ENCODE measurements at places on chromosomes 6 and 20. TPM values are rescaled to one million over a fixed set of nuclear protein-coding genes. Genes with fewer than 3 reads are reported as not detected.
A peak's percentile ranks its signal among the peaks of the same experiment; 100 is the strongest.

RBBP8NL gene
- polyA plus RNA-seq = not detected

NMBR gene
- polyA plus RNA-seq = 0.13 TPM

MOCS3 gene
- polyA plus RNA-seq = 3.0 TPM

LY6G6D gene
- polyA plus RNA-seq = 0.47 TPM

WFDC5 gene
- polyA plus RNA-seq = not detected

ARMC2 gene
- polyA plus RNA-seq = 7.8 TPM

ZNF343 gene
- 10.5 TPM for polyA plus RNA-seq

DNA sequence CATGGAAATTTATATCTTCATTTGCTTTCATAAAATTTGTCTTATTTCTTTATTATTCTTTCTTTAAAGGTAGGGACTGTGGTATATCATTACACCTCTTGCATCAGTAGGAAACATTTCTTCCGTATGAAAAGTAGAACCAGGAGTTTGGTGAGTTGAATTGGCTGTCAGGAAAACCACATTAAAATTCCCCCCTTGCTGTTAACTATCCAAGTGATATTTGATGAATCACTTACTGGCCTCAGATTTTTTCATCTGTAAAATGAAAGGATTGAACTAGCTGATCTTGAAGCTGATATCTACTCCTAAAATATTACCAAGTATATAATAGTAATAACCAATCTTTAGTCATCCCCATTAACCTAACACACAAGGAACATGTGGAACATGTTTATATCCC lies 460.9 kb downstream of the GJA1 start:
- no peak for DNase-seq

- no peak for DNase-seq
These were observed 244.2 kb downstream of the HIVEP2 start for GRCh38 chr6:142700671-142701312.

- DNase-seq = peak; percentile 88
These were observed 15.0 kb downstream of the ZNF217 start for GRCh38 chr20:53578492-53579222.

GRCh38 chr6:154196333-154196885 lies 157.4 kb downstream of the OPRM1 start:
- no peak for DNase-seq

DNA sequence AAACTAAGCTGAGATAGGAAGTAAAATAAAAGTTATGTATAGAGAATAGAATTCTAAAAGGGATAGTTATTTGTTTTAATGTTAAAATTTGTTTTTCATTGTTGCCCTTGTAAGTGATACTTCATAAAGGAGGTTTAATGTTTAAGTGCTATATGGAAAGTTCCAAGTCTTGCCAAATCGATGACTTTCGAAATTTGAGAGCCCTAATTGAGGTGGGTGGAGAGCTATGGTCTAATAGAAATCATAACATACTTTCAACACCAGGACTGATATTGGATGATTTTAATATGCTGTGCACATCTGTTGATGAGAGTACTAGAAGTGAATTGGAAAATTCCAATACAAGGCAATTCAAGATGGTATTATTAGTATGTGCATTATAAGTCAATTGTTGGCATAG lies 64.6 kb downstream of the RNF144B start:
- no peak for DNase-seq

DNA sequence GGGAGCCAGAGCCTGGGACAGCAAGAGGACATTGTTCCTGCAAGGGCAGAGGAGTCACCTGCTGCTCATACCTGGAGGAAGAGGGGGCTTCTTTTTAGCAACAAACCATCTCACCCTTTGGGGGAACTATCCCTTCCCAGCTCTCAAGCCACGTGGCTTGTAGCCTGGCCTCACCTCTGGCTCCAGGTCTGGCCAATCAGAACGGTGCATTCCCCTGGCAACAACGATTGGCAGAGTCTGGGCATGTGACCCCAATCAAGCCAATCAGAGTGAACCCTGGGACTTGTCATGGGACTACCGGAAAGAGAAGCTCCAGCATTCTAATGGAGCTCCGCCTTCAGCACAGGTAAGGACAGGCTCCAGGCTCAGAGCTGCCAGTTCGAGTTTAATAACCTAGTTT lies 33.6 kb downstream of the KCNB1 start:
- no peak for DNase-seq

DNA sequence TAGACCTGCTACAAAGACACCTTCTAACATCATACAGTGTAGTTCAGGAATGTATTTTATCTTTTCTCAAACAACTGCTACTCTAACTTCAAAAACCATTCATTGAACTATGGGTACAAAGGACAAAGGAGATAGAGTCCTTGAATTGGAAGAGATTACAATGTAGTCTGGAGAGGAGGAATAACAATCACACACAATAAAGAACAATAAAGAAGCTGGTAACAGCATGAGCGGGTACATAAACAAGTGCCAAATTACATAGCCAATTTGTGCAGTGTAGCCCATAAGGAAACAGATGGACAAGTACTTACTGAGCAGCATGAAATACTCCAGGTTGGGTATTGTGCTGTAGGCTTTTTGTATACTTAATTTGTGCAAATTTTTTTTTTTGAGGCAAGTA lies 44.3 kb downstream of the OSTM1 start:
- no peak for DNase-seq

GRCh38 chr6:142316791-142317368 lies 15.1 kb downstream of the ADGRG6 start:
- DNase-seq = no peak

DNA sequence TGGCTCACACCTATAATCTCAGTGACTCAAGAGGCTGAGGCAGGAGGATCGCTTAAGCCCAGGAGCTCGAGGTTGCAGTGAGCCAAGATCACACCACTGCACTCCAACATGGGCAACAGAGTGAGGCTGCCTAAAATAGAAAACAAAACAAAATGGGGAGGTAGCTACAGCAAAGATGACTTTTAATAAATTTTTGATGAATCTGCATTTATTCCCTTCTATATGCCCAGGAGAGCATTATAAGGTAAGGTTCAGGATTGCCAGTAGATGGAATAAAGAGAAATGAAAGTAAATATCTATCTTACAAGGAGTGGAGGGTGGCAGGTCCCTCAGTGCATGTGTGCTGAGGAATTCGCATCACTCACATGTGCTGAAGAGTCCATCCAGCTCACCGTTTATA lies 24.2 kb downstream of the UNC5CL start:
- no peak for DNase-seq

DNA sequence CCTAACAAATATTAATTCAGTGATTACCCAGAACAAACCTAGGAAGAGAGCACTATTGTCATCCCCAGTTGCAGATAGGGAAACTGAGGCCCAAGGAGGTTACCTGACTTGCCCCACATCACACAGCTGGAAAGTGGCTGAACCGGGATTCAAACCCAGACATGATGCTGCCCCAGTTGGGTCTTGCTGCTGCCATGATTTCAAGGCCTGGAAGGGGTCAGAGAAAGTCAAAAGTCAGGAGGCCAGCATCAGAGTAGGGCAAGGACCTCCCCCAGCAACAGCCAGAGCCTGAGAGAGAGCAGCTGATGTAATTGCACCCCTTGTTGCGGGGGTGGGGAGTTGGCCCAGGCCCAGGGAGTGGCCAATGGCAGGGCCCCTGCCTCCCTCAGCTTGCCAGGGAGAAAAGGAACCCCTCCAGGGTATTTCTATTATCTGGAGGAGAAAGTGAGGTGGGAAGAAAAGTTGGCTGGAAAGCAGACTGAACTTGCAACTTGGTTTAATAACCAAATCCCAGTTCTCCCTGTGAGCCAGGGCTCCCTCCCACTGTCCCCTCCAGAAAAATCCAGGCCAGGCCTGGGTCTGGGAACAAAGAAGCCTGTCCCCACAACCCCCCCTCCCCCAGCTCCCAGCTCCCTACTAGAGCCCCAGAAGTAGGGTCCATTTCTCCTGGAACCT lies 83.6 kb downstream of the MRPL14 start:
- no peak for DNase-seq

- no peak for DNase-seq
These were observed 4.9 kb downstream of the PTK7 start for GRCh38 chr6:43081043-43081442.

DNA sequence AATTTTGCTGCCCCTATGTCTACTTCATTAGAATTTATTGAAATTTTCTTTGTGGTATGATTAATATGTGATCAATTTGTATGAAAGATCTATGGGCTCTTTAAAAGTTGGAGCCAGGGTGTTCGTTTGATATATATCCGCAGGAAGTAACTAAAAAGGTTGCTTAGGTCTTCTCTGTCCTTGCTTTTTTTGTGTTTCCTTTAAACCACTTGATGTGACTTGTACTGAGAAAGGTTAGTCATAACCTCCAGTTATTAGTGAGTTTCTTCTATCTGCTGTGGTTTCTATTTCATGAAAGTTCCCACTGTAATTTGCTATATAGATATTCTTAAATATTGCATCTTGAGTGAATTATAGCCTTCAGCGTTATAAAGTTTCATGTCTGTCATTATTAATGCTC lies 585.3 kb upstream of the ARID1B start:
- DNase-seq = no peak

- DNase-seq = no peak
These were observed 24.2 kb upstream of the CITED2 start for GRCh38 chr6:139398658-139399057.

DNA sequence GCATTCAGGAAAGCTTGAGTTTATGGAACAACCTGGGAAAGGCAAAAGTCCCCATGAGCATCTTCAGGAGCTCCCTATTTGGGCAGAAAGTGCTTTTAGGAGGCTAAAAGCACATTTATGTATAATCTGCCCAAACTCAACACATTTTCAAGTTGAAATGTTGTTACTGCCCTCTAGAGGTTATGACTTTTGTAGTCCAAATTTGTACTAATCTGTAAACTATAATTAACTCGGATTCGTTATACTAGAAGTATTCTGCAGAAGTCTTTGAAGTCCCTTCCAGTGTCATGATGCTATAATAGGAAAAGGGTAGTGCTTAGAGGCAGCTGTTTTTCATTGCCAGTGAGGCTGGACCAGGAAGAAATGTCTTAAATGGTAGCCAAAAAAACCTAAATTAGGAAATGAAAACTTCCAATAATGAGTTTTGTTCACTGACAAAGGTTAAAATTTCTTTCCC lies 44.8 kb upstream of the EMILIN3 start:
- no peak for DNase-seq

- DNase-seq = no peak
These were observed 27.3 kb downstream of the RNF182 start for GRCh38 chr6:13952101-13952500.

DNA sequence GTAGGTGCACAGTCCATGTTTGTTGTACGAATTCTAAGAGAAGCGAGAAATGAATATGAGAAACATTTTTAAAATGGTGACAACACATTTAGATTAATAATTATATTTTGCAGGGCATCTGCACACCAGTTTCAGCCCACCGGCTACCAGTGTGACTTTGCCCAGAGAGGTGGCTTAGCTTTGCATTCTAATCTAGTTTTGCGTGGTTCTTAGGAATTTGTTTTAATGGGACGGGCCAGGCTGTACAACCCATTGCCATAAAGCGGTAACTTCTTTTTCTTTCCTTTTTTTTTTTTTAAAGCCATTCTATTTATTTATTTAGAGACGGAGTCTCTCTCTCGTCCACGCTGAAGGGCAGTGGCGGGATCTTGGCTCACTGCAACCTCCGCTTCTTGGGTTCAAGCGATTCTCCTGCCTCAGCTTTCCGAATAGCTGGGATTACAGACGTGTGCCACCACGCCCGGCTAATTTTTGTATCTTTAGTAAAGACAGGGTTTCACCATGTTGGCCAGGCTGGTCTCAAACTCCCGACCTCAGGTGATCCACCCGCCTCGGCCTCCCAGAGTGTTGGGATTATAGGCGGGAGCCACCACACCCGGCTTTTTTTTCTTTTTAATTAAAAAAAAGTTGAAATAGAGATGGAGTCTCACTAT lies 829 bp downstream of the MANBAL start:
- DNase-seq = no peak

DNA sequence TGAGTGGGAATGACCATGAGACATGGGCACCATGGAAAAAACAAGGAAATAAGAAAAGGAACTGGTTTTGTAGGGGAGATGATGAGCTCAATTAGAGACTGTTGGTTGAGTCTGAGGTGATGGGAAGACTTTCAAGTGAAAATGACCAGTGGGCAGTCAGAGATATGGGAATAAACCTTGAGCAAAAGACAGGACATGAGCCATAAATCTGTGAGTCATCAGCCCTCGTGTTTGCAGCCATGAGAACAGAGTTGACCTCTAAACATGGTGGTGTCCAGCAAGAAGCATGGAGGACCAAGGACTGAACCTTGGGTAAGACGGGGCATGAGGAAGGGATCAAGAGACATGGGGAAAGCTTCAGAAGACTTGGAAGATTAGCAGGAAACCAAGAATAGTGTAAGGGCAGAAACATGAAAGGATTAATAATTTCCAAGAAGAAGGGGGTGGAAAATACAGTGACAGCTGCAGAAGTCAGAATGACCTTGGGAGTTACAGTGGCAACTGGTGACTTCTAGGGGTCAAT lies 280.6 kb upstream of the PRDM1 start:
- no peak for DNase-seq

DNA sequence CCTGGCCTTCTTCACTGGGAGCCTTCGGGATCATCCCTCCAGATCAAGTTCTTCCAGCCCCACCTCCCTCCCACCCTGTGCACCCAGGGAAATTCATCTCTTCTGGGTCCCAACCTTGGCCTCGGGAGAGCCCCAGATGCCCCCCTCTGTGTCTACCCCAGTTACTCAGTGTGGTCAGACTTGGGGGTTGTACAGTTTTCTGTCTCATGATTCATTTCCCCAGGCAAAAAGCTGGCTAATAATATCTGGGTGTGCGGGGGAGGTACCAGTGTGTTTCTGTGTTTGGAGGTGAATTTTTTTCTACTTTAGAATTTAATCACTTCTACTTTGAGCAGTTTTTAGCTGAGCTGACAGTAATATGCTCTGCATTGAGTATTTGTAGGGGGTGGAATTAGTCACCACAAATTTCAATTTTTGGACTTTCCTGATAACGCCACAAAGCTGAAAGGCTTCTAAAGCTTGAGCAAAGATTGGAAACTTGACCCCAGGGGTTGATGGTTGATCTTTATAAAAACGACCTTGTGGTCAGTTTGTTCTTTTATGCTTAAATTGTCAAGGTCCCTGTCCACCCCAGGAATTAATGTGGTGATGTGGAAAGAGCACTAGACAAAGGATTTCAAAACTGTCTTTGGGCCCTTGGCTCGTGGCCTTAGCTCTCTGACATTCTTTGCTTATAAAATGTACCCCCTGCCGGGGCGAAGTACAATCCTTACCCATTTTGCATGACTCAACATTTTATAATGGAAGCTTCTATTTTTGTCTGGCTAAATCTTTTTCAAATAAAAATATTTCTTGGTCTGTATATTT lies 284.7 kb upstream of the TAB2 start:
- no peak for DNase-seq

- DNase-seq = no peak
These were observed 58.8 kb upstream of the APCDD1L start for GRCh38 chr20:58573986-58574385.

GRCh38 chr6:32151181-32151862 lies 417 bp downstream of the PRRT1 start:
- no peak for DNase-seq
